ENCODE measurements at places on chromosomes 7 and 10. TPM values are rescaled to one million over a fixed set of nuclear protein-coding genes. Genes with fewer than 3 reads are reported as not detected.

Gene FFAR4
- total RNA-seq, result 0.39 TPM

GRCh38 chr10:12822126-12822892, 179.2 kb downstream of the CCDC3 start:
- DNase-seq, result no peak

- no peak for DNase-seq
These were observed 139.0 kb downstream of the SEPTIN14 start for GRCh38 chr7:55723621-55723941.

Gene DPP6
- not detected for total RNA-seq

Gene SUN3
- total RNA-seq, result not detected

DNA sequence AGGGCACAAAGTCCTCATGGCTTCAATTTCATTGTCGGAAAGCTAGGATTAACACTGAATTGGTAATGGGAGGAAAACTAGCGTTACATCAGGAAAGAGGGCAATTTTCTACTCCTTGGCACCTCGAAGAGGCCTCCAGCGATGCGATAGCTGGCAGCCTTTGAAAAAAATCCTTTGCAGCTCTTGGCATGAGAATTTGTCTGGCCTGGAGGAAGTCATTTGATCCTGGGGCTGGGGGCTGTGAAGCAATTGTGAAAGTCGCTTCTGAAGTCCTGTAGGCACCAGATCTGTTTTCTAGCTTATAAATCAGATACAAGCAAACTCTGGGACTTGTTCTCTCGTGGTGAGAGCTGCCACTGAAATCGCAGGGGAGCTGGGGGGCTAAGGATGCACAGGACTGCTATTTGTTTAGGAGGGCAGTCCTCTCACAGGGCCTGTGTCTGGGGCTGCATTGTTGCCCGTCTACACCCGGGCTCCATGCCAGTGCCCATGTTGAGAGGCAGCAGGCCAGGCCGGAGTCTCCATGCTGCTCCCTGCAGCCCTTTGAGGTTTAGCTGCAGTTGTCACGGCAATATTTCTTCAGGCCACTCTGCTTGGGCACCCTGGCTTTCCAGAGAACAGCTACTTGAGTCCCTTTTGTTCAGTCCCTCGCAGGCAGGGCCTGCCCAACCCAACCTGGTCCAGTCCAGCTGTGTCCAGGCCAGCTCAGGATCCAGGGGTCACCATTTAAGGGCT, 206.8 kb upstream of the LYZL1 start:
- DNase-seq, result no peak

DNA sequence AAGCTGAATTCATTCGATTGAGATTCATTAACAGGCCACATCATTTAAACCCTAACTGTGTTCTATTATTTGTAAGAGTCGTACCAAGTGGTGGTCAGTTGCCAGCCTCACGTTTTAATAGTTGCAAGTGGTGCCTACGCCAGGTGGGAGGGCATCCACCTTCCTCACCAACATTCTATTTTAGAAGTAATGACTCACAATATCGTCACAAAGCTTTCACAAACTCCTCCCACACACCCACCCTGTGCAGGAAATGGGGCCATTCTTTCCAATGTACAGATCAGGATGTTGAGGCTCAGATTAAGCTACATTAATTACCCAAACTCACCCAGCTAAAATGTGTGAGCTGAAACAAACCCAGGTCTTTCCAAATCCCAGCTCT, 77.3 kb upstream of the SAMD8 start:
- DNase-seq, result no peak

DNA sequence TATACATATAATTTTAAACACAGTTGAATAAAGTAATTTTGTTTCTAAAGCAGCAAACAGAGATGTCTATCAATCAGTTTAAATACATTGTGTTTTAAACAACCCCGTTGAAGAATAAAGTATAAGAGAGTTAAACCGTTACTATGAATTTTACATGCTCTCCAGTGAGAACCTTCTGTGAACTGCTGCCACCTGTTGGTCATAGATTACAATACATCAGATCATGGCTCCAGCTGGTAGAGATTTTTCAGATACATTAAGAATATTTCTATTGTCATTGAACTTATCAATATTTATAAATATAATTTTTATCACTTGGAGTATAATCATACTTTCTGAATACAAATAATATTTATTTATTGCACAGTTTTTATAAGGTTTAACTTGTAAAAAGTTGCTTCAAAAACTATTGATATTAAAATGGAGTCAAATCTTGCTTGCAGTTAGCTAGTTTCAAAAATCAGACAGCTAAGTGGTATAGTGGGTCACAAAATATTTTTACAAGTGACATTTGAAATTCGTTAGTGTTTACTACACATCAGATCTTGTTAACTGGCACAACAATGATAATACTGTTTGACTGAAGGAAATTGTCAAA, 561.2 kb upstream of the PHF14 start:
- DNase-seq, result peak; percentile 42

DNA sequence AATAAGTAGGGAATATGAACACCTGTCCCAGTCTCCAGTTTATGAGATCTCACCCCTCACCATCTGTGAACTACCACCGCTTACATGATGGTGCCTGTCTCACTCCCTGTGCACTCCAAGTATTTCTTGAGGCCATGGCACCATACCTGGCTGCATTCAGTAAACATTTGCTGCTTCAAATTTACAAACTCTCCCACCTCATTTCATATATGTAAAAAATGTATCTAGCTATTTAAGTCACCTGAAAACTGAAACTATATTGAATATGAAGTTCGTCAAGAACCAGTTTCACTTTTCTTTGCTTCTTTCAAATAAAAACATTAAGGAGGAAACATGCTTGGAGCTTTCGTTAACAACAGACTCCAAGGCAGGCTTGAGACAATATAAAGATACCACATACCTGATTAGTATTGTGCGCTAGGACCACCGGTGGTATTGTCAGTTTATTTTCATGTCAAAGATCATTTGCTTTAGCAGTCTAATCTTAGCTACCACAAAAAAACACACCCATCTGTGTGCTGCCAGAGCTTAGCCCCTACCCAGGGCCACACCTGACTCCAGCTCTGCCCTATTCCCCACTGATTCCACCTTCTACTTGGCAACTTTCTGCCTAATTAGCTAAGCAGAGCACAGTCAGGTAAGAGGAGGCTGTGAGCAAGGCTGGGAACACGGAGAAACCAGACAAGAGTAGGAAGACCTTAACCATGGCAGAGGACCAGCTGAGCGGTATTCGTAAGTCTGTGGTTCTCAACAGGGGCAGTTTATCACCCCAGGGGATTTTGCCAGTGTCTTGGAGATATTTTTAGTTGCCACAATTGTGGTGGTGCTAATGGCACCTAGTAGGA, 92.0 kb downstream of the ZFAND4 start:
- DNase-seq, result no peak

Gene PRLHR
- total RNA-seq, result not detected

Measured in tibial nerve (tissue), 4 donors.